GM04504 (cell line): ENCODE measurements at places on chromosomes 2 and 18.

DNA sequence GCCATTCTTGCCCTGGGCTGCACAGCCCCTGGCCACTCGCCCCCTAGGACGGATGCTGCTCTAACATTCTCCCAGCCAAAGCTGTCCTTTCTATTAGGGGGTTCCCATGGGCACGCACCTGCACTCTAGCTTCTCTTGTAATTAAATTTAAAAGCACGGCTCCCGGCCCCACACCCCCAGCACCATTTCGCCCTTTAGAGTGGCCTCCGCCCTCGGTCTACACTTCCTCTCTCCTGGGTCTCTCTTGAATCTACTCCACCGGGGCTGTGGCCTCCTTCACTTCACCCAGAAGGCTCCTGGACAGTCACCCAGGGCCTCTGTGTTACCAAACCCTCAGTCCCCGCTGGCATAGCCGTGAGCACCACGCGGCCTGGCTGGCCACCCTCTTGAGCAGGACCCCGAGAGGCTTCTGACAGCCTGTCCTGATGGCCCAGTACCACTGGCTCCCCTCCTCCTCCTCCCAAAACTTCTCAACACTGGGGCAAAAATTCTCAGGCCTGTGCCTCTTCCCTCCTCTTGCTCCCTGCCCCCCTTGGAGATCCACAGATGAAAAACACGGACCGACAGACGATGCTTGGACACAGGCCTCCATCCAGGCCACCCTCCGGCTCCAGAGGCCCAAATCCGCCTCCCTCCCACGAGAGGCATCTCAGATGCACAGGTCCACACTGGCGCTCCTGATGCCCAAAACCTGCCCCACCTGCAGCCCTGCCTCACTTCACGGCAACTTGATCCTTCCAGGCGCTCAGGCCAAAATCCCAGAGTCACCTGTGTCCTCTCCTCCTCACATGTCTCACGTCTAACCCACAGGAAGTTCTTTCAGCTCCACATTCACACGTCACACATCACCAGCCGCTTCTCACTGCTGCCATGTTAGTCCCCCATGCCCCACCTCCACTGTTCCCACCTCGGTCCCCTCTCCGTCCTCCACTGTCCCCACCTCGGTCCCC is 6.9 kb upstream of the RAB17 start:
- no peak for DNase-seq

- no peak for DNase-seq
These were observed 27.1 kb upstream of the MARCO start for GRCh38 chr2:118914721-118915453.

DNA sequence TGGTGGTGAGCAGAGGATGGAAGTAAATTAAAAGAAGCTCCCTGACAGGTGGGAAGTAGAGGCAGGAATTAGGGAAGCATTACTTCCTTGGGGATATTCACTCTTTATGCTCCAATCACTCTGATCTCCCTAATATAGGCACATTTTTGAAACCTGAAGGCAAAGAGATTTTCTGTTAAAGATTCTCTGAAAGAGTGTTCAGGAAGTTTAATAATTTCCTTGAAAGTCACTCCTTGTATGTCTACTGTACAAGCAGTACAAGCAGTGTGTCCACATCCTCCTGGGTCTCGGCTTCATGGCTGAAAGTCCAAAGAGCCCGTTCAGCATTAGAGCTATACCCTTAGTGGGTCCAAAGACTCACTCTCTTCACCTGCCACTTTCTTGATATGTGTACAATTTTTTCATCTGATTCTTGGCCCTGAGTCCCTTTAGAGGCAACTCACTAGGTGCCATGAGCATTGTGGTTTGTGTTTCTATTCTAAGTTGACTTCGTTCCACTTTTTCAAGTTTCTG is 60.2 kb downstream of the AAK1 start:
- no peak for DNase-seq

DNA sequence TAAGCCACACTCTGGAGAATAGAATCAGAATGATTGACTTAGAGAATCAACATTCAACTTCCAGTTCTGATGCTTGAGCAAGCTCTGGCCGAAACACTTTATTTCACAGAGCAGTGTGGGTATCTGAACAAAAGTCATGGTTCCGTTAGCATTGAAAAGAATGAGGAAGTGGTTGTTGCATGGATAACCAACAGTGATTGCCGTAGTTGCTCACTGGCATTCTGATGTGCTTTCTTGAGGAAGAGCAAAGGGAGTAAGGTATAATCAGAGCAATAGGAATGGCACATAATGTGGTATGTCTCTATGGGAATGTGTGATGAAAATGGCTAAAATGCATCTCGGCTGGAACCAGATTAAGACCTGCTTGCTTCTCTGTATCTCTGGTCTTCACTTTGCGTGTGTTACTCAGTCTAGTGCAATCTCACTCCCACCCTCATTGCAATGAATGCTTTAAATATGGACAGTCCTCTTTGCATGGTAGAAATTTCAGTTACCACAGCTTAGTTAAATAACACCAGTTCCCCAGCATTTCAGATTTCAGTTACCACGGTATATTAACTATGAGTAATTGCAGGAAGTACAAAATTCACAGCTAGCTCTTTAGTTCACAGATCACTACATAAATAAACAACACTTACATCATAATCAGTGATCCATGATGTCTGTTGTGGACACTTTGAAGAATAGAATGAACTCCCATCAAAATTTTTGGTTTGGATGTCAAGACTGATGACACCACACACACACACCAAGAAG is 7.8 kb upstream of the RAB12 start:
- DNase-seq, result no peak

DNA sequence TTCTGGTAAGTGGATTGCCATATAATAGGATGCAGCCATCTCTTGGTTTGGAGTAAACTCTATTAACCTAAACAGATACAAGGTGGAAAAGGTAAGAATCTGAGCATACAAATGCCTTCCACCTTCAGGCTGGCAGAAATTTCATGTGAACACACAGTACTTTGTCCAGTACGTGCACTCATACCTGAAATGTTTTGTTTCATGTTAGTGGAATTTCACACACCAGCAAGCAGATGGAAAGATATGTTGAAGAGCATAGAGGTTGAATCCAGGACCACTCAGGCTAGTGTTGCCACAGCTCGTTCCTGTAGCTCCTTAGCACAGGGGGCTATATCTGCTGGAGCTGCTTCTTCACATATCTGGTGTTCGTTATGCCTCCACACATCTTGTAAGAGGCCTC is 34.0 kb downstream of the CRIM1 start:
- DNase-seq, result no peak

GRCh38 chr2:23513245-23513871 is 128.4 kb downstream of the KLHL29 start:
- no peak for DNase-seq

DNA sequence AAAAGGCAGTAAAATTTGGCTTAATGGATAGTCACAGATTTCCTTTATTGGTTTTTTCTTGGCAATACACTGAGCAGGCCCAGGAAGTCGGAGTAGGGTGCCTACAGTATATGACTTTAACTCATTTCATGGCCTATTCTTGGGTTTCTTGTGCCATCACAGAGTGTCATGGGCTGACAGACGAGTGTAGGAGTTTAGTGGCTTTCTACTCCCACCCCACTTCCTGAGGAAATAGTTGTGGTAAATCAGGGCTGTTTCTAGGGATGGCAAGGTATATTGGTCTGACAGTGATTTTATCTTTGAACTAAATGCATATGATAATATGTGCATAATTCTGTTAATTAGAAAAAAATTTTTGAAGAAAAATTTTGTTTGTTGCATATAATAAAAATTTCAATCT is 100.1 kb downstream of the PLCL1 start:
- no peak for DNase-seq

DNA sequence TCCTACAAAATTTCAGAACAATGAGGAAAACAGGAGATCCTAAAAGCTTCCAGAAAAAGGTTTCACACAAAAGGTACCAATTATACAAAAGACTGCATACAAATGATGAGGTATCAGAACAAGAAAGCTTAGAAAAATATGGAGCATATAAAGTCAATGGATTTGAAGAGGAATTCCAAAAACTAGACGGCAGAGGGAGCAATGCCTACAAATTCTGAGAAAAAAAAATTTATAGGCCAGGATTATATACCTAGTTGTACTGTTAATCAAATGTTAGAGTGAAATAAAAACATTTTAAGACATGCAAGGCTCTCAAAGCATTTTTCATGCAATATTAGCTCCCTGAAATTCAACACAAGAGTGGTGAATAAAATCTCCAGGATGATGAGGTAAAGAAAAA is 106.2 kb downstream of the ZRANB3 start:
- DNase-seq, result no peak

DNA sequence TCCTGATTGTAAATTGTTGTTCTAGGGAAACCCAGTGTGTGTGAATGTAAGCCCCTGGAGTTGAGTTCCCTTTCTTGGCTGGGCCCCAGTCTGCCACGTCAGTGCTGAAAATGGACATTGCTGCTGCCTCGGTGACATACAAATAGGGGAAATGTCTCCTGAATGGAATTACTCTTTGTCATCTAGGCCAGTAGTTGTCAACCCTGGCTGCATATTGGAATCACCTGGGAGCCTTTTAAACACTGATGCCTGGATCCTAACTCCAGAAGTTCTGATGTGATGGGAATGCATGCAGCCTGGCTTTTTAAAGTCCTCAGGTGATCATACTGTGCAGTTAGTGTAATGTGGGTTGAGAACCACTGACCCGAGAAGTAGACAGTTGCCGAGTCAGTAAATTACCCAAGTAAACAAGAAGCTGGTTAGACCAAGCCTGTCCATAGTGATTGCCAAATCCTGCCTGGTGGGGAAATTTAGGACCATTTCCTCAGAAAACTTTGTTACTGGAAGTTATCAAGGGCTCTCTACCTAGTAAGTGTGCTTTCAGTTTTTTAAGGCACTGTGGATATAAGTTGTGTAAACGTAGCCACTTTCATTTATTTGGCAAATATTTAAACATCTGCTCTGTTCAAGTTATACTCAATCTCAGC is 27.6 kb upstream of the IL1R1 start:
- DNase-seq, result no peak

DNA sequence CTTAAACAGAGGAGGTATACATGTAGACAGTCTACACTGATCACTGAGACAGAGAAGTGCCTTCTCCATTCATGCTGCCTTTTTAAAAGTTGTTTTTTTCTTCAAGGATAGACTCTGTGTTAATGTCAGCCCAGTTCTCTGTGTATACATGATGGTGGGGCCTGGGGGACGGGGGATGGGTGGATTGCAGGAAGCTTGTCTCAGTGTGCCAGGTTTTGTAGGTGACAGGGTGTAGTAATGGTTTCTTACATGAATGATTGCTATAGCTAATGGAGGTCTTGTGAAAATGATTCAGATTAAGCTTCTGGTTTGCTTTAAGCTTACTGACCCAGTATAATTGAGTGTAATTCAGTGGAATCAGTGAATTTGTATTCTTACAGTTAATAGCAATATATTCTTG is 423.6 kb downstream of the PTPRM start:
- no peak for DNase-seq
